HT-29 (cell line): ENCODE measurements at places on chromosomes 1 and 21.

DNA sequence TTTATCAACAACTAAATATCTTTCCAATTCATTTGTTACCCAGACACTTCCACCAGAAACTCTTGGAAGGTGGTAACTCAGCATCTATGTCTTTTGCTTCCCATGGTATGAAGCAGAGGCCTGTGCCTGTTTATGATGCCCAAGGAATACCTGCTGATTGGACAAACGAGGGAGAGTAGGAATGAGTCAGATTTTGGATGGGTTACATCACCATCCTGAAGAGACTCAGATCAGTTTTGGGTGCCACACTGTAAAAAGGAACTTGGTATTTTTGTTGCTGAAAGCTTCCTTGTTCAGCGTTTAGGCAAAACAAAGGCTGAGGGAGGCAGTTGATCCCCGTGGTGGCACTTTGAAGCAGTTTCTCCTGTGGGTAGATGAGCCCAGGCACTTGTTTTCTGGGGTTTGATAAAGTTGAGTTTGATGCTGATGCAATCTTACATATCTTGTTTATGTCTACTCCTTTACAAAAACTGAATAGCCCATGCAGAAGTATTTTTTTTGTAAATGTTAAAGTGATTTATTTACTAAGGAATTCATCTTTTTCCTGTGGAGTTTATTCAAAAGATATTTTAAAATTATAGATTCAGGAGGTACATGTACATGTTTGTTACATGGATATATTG is 26.7 kb upstream of the CYP4X1 start:
- no peak for DNase-seq

DNA sequence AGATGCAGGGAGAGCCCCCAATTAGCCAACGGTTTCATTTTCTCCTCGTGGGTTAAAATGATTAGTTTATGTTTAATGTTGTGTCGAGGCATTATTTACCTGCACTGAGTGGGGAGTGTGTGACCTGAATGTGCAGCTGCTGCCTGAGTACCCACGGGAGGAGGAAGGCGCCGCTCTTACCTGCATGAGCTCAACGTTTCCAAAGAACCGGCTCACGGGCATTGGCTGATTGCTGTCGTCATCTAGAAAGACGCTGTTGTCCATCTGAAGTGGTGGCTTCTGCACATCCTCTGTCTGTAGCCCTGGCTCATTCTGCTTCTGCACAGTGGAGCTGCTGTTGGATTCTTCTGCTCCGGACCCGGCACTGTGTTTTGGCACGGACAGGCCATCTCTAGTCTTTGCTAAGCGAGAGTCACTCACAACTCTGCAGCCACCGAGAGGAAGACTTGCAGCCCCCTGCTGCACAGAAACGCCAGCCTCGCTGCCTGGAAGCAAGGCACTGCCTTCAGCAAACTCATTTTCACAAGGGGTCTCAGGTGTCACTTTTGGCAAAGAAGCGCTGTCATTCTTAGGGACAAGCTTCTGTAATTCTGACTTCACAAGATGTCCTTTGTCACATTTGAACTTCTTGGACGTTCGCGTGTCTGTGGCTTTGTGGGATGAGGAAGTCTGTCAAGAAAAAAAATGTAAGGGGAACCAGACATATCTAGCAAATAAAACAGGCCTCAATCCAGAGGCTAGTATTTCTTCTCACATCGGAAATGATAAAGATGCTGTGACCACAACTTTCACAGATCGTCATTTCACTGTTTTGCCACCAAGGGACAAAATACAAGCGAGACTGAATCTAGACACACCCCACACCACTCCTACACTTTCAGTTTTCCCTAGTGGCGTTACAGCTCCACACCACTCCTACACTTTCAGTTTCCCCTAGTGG is 9.4 kb downstream of the C1orf174 start:
- DNase-seq = no peak

DNA sequence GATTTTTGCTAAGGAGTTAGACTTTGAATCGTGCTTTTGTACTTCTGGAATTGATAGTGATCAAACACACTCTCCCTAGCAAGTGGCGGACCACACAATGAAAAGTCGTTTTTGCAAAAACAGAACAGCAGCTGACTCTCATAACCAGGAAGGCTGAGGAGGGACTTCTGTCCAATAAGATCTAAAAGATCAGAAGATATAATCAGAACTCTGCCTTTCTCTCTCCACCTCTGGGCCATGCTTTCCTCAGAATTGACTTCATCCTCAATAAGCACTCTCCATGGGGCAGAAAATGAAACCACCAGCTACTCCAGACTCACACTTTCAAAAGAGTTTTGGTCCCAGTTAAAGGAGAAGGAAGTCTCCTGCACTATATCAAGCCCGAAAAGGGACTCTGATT is 55.3 kb upstream of the SAMD13 start:
- DNase-seq = no peak

DNA sequence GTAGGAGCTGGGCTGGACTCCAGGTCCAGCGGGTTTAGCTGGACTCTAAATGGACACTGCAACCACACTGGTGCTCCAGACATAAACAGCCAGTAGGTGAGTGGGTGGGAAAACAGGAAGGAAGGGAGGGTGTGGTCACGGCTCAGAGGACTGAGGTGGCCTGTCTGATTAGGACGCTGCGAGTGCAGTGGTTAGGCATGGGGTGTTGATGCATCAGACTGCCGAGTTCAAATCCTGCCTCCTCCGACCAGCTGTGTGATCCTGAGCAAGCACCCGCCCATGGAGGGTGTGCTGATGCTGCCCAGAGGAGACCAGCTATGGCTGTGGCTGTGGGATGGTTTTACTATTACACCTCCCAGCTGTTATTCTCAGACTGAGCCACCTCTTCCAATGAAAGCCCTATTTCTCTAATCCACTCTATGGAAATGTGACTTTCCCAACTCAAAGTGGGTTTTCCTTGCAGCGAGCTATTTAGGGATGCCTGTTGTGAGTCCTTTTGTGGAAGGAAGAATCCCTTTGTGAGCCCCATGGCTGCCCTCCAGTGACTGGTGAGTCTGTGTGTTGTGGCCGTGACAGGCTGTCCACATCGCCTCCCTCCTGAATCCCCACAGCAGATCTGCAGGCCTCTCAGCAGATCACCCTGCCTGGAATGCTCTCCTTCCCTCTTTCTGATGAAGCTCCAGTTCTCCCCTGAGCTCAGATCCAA is 56.6 kb upstream of the EDN2 start:
- DNase-seq = no peak

DNA sequence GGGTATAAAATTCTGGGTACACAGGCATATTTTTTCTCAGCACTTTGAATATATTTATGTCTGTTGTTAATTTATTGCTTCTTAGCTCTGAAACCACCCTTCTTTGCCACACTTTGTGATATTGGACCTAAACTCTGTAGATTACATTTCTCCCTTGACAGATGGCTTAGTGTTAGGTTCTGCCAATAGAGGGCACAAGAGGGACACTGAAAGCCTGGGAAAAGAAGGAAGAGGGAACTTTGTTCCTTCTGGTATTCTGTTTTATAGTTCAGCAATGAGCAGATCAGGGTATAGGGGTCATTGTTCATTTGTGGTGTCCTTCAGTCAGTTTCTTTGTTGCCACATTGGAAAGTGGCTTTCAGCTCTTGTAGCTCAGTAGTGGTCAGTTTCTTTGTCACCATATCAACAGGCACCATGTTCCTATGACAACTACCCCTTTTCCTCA is 423.5 kb upstream of the PROX1 start:
- DNase-seq = peak; percentile 69

DNA sequence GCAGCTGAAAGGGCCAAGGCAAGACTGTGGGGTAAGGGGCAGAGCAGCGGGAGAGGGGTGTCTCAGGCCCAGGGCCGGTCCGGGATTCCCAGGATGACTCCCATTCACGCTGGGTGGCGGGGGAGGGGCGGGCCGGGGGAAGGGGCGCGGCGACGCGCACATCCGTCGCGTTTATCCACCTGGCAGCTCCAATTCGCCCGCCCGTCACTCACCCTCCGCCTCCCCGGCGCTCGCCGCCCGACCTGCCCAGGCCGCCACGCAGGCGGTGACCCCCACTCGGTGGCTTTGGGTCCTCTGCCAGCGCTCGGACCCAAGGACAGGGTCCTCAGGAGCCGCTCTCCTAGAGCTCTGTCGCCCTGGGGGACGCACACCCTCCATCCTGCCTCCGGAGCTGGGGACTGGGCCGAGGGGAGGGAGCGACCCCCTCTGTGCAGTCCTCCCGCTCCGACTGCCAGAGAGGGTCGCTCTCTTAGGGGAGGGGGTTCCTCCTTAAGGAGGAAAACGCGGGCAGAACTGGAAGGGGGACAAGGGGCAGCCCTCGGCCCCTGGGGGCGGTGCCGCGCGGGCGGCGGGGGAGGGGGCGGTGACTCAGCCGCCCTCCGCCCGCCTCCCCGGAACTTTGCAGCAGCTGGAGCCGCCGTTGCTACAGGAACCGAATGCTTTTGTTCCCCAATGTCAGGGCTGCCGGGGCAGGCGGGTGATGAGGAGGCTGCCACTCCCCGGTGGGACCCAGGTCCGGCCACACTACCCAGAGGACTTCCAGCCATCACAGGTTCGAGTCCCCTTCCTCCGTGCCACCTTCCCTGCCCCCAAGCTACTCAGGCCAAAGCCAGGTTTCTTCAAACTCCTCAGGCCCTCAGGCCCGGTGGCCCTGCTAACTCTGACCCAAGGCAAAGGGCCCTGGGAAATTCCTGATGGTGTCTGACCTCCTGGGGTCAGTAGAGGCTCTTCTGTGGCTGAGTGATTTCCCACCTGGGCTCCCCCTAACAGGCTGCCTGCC is 3.4 kb downstream of the ADGRB2 start:
- peak; percentile 57 for DNase-seq

DNA sequence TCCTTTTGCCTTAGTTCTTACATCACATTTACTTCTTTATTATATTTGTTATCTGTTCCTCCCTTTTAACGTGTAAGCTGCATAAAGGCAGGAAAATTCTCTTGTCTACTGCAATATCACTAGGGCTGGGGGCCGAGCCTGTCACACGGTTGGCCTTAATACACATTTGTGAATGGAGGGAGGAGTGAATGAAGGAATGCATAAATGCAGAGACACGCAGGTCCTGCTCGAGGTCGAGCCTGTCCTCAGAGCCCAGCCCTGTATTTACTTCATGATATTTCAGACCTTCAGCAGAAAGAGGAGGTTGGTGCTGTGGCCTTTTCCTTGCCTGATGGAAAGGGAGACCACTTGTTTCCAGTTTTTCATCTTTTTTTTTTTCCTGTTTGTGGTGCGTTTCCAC is 671.3 kb downstream of the PTPRU start:
- DNase-seq = no peak

GRCh38 chr1:92752719-92753118 is 32.2 kb downstream of the EVI5 start:
- DNase-seq = no peak

DNA sequence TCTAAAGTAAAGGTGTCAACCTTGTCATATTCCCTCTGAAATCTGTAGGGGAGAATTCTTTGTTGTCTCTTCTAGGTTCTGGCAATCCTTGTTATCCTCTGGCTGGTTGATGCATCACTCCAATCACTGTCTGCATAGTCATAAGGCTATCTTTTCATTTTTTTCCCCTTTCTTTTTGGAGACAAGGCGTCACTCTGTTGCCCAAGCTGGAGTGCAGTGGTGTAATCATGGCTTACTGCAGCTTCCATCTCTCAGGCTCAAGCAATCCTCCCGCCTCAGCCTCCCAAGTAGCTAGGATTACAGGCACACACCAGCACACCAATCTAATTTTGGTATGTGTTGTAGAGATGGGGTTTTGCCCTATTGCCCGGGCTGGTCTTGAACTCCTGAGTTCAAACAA is 12.9 kb downstream of the DPYD start:
- DNase-seq = no peak

GRCh38 chr1:108610073-108610472 is 50.2 kb downstream of the EEIG2 start:
- no peak for DNase-seq

GRCh38 chr21:32003411-32003810 is 130.6 kb downstream of the HUNK start:
- DNase-seq = no peak

DNA sequence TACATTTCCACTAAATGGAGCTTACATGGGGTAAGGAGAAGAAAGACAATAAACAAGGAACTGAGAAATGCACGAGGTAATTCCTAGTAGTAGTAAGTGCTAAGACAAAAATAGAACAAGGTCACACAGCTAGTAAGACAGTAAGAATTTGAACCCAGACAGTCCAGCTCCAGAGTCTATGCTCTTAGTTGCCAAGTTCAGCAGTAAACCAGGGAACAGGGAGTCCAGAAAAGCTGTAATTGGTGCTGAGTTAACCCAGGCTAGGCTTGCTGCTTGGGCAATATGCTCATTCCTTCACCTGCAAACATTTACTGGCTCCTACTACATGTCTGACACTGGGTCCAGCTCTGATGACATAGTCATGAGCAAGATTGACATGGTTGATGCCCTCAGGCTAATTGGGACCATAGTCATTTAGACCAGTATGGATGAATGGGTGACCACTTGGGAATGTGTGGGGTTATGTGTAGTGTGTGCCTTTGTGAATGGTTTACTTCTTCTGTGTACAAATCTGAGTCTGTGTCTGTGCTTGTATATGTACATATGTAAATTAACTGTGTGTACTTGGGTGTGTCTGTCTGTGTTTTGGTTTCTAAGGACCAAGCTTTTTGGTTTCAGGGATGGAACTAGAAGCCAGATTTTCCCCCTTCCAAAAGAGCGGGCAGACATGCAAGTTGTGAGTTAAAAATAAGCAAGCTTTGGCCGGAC is 2.0 kb downstream of the GPX7 start:
- DNase-seq = no peak

DNA sequence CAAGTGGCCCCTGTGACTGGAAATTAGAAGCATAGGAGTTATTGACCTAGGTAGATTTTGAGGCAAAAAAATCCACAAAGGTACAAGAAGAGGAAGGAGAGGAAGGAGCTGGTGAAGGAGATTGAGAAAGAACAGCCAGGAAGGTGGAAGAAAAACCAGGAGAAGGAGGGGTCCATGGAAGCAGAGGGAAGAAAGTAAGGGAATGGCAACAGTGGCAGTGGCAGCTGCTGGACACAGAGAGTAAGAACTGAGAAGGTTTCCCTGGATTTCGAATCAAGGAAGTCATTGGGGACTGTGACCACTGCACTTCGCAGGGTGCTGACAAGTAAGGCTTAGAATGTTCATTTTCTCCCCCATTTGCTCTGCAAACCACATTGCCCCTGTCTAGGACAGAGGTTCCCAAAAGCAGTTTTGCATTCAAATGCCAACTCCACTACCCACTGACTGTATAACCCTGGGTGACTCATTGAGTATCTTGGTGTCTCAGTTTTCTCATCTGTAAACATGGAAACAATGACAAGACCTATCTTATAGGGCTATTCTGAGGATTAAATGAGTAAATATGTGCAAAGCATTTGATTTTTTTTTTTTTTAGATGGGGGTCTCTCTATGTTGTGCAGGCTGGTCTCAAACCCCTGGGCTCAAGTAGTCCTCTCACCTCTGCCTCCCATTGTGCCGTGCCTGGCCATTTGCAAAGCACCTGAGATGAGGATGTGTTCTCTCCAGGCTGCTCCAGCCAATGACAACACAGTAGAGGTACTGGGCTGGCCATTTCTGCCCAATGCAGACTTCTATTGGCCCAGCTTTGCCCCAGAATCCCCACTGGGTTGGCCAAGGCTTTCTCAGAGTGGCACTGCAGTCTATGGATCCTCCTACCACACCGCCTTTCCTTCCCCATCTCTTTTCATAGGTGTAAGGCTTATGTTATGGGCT is 9.3 kb upstream of the CAPN2 start:
- DNase-seq = no peak

- DNase-seq = no peak
These were observed 21.4 kb downstream of the AHCYL1 start for GRCh38 chr1:110005971-110006370.
